AG08396 (cell line): ENCODE measurements at places on chromosomes 16 and 17.
A peak's percentile ranks its signal among the peaks of the same experiment; 100 is the strongest.

GRCh38 chr16:528111-529011, 849 bp downstream of the CAPN15 start:
- peak; percentile 54 for DNase-seq

DNA sequence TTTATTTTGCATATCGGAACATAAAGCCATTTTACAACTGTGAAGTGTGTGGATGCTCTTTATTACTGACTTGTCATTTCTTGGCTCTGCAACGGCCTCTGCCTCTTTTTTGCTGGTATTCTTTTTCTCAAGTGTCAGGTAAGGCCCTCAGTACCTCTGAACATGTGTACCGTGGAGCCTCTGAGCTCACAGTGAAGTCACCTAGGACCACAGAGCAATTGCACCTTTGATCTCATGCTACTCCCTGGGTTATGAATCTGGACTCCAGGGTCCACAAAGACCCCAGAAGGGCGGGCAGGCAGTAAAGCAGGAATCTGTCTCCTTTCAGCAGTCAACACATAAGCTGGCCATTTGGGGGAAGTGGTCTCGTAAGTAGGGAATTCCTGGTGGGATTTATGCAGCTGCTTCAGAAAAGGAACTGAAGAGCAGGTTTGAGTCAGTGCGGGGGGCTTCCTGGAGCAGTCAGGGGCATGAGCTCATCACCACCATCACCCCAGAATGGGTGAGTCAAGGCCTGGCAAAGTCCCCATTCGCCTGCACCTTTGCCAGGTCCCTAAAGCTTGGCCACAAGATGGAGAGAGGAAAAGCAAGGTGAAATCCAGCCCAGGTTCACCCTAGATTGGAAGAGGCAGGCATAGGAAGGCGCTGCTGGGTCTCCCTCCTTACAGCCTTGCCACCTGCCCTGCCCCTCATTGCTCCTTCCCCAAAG, 33.0 kb downstream of the TBX4 start:
- no peak for DNase-seq

DNA sequence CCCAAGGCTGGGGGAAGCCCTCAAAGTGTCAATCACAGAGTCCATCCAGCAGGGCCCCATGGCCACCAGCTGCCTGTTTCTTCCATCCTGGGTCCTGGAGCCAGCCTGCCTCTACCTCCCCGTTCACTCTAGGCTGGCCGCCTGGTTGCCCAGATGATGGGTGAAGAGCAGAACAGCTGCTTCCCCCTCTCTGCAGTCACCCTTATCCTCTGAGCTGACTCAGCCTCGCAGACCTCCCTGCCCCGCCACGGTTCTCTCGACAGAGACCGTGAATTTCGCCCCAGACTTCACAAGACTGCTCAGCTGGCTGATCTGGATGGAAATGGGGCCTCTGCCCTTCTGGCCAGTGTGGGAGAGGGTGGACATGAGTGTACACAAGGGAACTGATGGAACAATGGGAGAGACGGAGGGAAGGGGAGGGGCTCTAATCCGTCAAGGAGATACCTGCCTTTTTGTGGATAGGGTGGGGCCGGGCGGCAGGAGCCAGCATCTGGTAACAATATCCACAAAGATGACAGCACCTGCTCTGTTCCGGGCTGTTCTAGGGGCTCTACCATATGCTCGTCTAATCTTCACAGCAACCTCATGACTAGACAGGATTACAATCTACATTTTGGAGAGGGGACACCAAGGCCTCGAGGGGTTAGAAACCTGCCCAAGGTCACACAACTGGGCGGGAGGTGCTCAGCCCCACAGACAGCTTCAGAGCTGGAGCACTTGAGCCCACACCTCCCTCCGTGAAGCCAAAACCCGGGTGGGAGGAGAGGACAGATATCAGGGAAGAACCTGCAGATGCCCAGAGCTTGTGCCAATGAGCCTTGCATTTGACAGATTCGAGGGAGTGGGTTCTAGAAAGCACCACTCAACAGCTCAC, 136.0 kb downstream of the SDK2 start:
- no peak for DNase-seq

DNA sequence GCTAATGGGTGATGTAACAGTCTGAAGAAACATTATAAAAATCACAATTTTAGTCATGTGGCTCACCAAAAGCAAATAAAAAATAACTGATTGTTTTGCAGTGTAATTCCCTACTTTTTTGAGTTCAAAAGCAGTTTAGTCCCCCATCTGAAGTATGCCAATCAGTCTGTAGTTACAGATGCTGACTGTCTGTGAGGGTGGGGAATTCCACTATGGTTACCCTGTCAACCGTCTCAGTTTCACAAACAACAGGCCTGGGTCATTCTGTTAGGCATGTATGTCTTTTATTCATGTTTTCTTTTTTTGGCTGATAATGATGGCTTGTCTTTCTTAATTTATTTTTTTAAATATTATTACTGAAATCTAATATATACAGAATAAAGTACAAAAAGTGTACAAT, 69.3 kb downstream of the STXBP4 start:
- DNase-seq: no peak

DNA sequence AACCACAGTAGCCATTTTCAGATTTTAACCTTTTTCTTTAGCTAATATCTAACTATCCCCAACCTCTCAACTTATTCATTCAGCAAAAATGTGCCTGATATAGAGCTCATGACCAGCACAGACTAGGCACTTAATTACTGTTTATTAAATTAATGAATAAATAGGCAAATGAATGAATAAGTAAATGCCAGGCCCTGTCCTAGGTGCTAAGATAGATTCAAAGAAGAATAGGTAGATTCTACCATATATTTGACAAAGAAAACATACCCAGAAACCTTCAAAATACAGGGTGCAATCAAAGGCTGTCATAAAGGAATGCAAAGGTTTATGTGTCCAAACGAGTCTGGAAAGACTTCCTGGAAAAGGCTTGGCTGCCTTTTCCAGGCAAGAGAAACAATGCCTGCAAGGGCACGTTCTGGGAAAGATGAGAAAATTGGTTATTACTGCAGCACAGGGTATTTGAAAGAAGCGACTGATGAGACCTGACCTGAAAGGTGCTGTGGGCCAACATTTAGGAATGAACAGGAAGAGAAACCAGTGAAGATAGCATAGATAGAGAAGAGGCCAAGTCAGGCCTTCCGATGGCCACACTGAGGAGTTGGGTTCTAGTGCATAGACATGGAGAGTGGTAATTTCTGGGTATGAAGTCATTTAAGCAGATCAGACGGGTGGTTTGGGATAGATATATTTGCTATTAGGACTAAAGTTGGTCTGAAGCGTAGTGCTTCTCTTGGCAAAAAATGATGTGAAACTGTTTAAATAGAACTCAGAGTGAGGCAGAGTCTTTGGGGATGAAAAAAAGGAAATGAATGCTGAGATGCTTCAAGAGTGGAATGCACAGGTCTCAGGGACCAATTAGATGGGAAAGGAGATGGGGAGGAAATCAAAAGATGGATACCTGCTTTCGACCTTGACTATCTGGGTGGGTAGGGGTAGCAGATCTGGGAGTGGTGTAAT, 11.4 kb upstream of the CCL2 start:
- no peak for DNase-seq

- no peak for DNase-seq
Measured at GRCh38 chr17:41932816-41933389, 2.5 kb downstream of the ODAD4 start.

- no peak for DNase-seq
Measured at GRCh38 chr17:26731005-26731921, 562.7 kb upstream of the WSB1 start.

DNA sequence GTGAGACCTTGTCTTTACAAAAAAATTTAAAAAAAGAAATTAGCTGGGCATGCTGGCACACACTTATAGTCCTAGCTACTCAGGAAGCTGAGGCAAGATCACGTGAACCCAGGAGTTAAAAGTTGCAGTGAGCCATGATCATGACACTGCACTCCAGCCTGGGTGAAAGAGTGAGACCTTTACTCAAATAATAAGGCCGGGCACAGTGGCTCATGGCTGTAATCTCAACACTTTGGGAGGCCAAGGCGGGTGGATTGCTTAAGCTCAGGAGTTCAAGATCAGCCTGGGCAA, 11.5 kb upstream of the RIPOR1 start:
- no peak for DNase-seq

DNA sequence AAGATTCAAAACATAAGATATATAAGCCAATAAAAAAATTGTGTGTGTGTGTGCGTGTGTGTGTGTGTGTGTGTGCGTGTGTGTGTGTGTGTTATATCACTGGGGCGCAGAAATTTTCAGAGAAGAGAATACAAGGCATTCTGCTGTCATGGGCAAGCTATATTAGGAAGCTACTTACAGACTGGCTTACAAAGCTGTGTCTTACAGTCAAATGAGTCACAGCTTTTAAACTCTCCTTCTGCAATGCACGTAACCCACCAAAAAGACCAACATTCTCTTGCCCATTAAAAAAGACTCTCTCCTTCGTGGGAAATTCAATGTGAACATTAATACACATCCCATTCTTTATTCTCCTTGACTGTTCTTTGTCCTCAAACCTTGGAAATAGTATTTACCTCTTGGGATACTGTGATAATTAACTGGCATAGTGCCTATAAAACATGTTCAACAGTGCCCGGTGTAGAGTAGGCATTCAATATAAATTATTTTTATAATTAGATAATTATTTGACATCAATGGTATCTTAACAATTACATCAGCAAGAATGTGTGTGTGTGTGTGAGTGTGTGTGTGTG, 860.4 kb upstream of the SOX9 start:
- DNase-seq: no peak

- no peak for DNase-seq
Measured at GRCh38 chr16:3881499-3881990, 1.0 kb upstream of the CREBBP start.

DNA sequence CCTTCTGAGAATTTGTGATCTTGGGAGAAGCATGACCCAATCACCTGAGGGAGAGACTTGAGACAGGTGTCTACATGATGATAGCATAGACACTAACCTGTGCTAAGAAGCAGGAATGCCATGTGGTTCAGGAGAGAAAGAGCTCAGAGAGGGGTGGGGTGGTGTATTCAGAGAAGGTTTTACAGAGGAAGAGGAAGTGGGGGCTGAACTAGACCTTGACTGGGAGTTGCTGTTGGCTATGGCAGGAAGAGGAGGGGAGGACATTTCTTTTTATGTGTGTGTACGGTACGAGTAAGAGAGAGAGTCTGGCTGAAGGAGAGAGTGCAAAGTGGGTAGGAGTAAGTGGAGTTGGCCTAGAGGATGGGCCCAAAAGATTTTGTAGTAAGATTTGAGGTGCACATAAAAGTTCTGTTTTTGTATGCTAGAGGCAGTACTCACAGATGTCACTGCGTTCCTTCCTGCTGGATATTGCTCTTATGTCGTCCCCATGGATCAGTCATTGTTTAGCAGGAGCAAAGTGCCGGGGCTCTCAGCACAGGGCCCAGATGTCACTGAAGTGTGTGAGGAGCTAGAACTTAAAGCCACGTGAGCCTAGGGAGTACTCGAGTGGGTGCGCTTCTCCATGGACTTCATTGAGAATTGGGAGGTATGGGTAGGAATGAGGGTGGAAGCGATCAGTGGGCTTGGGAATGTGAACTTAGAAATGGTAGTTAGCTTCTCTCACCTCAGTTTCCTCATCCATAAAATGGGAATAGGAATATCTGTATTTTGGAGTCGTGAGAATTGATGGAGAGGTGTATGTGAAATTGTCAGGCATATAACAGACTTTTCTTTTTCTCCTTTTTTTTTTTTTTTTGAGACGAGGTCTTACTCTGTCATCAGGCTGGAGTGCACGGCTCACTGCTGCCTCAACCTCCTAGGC, 22.1 kb downstream of the SLC7A6 start:
- no peak for DNase-seq

GRCh38 chr16:89460556-89460955, 29.8 kb downstream of the ANKRD11 start:
- no peak for DNase-seq

DNA sequence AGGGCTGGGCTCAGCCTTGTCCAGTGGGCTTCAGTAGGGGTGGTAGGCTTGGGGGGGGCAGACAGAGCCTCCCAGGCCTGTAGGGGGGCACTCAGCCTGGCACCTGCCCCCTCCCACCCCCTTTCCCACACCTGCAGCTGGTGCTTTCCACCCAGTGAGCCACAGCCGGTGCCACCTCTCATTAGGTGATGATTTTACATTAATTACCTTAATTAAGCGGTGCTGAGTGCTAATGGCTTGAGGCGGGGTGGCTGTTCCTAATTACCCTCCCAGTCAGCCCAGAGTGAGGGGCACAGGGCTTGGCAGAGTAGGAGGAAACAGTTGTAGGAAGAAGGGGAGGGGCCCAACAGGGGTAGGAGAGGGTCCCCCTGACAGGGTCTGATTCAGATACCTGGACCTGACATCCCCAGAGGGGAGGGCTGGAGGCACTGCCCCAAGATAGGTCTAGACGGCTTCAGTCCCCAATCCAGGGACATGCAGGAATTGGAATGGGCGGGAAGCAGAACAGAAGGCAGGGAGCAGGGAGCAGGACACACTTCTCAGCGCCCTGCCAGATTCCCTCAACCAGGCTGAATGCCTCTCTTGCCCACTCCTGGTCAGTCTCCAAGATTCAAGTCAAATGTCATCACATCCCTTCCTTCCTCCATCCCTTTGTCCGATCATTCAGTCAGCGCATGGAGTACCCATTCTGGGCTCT, 26.5 kb upstream of the PHF12 start:
- no peak for DNase-seq

DNA sequence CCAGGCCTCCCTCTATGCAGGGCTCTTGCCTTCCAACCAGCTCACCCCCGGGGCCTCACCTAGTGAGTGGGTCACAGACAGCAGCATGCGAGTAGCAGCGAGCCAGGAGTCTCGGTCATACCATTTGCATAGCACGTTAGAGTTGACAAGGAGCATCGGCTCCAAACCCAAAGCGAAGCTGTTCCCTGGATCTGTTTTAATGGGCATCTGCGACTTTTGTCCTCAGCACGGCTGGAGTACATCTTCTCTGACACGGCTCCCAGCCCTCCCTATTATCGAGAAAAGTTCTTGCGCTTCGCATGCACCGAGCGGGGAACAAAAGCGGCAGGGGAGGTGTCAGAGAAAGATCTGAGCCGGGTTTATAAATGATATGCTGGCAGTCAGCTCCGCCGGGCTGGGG, 253.3 kb downstream of the MAF start:
- DNase-seq: no peak

GRCh38 chr16:8920645-8921346, 38.6 kb downstream of the LITAFD start:
- no peak for DNase-seq

DNA sequence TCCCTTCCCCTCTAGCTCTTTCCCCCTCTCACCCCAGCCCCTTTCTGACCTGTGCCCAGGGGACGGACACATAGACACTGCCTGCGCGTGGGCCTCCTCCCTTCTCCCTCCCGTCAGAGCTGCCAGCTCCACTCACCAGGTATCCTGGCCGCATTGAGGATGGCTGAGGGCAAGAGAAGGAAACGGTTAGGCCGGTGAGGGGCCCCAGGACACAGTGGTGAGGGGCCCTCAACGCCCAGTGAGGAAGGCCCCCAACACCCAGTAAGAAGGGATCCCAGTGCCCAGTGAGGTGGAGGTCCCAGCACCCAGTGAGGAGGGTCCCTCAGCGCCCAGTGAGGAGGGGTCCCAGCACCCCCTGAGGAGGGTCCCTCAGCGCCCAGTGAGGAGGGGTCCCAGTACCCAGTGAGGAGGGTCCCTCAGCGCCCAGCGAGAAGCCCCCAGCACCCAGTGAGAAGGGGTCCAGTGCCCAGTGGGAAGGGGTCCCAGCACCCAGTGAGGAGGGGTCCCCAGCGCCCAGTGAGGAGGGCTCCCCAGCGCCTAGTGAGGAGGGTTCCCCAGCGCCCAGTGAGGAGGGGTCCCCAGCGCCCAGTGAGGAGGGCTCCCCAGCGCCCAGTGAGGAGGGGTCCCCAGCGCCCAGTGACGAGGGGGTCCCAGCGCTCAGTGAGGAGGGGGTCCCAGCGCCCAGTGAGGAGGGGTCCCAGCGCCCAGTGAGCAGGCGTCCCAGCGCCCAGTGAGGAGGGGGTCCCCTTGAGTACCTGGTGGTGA, 1.1 kb downstream of the PRSS22 start:
- DNase-seq: no peak
